ENCODE measurements at places on chromosomes 5 and 9. TPM values are rescaled to one million over a fixed set of nuclear protein-coding genes. Genes with fewer than 3 reads are reported as not detected.

The EIF4E1B gene
- not detected for total RNA-seq

DNA sequence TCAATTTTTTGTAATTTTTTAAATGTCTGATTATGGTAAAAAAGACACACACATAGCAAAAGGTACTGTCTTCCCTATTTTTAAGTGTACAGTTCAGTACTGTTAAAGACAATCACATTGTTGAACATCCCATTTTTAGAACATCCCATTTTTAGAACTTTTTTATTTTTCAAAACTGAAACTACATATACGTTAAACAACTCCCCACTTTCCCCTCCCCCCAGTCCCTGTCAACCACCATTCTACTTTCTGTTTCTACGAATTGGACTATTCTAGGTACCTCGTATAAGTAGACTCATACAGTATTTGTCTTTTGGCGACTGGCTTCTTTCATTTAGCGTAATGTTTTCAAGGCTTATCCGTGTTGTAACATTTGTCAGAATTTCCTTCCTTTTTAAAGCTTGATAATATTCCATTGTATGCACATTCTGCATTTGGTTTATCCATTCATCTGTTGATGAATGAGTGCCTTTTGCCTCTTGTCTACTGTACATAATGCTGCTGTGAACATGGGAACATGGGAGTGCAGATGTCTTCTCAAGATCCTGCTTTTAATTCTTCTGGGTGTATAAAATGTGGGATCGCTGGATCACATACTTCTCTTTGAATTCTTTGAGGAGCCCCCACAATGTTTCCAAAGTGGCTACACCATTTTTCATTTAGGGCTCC is 154.0 kb downstream of the PIK3R1 start:
- DNase-seq, result no peak

DNA sequence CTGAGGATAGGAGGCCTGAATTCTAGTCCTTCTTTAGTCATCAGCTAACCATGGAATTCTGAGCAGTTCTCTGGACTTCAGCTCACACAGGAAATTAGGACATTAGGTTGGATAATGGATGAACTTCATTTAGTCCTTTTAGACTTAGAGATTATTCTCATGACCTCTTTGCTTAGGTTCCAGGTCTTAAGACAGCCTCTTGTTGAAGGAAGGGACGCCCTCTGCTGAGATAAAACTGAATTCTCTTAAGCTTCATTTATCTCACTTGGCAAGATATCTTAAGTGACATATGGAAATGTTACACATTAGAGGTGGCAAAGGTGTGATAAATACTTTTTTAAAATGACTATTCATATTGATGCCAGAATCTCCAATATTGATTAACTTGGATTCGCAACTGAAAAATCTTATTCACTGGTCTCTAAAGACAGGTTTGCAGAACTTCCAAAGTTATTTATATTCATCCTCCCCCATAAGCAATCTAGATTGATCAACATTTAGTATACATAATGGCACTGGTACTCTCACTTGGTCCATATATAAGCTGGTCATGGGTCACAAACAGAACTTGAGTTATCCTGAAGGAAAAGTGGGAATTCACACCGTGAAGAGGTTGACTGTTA is 16.9 kb upstream of the ZNF366 start:
- DNase-seq, result no peak

- no peak for DNase-seq
These were observed 2.2 kb downstream of the CPEB4 start for GRCh38 chr5:173890195-173890991.

- DNase-seq, result peak; percentile 80
These were observed 13.8 kb upstream of the PUM3 start for GRCh38 chr9:2857564-2858198.

DNA sequence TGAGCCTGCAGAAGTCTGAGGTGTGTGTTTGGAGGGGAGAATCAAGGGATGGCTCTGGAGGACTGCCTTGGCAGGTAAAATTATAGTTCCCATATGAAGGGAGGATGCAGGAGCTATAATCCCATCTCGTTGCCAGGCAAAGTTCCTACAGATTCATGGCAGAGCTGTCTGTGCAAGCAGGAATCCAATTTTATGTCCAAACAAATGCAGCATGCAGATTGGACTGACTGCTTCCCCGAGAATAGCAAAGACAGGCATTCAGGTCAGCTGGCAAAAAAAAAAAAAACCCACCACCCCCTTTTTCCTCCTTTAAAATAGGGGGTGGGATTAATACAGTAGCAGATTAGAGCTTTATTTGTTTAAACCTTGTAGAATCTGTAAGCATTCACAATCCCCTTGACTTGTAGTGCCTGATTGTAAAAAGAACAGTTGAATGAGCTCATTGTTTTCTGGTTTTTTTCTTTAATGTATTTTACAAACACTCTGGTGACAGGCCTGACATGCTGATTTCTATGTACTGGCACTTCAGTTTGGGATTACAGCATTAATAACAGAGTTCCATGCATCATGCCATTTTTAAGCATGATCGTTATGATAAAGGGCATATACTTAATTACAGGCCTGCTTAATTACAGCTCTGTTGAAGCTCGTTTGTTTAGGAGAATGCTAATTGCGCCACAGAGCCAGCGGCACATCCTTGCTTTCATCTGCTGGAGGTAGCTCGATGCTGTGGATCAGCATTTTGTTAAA is 141.4 kb upstream of the LMX1B start:
- no peak for DNase-seq

All from neural crest cell (in vitro differentiated cells).